ENCODE measurements at places on chromosomes 3 and 15.
A peak's percentile ranks its signal among the peaks of the same experiment; 100 is the strongest.

DNA sequence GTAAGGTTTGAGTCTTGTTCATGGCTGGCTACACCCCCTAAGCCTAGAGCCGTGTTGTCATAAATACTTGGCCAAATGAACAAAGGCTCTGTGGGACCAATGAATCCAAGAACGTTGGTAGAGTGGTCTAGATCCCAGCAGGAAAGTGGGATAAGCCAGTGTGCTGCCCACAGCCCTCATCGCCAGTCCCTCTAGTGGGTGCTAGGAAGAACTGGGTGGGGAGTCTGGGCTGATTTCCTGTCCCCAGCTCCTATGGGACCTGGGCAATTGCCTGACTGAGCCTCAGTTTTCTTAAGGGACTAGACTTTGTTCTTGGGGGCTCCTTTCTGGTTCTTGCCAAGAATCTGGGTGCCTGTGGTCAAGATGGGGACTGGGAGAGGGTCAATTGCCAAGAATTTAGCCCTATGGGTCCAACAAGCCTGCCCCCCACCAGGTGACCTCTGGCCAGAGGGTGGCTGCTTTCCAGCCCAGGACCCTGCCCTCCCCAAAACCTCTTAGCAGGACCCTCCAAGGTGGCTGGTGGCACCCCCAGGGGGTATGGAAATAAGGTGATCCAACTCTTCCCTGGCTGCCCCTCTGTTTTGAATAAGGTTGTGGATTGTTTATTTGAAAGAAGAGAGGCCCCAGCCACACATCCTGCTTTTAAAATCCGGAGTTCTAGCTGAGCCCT lies 42.7 kb downstream of the SMAD6 start:
- no peak for DNase-seq

- no peak for DNase-seq
Measured at GRCh38 chr15:59668556-59668955, 11.2 kb upstream of the GTF2A2 start.

- no peak for DNase-seq
Measured at GRCh38 chr3:149454746-149455145, 19.8 kb upstream of the TM4SF4 start.

GRCh38 chr3:171747223-171747920 lies 62.9 kb downstream of the PLD1 start:
- DNase-seq: no peak

GRCh38 chr3:125109536-125109925 lies 53.7 kb upstream of the HEG1 start:
- no peak for DNase-seq

DNA sequence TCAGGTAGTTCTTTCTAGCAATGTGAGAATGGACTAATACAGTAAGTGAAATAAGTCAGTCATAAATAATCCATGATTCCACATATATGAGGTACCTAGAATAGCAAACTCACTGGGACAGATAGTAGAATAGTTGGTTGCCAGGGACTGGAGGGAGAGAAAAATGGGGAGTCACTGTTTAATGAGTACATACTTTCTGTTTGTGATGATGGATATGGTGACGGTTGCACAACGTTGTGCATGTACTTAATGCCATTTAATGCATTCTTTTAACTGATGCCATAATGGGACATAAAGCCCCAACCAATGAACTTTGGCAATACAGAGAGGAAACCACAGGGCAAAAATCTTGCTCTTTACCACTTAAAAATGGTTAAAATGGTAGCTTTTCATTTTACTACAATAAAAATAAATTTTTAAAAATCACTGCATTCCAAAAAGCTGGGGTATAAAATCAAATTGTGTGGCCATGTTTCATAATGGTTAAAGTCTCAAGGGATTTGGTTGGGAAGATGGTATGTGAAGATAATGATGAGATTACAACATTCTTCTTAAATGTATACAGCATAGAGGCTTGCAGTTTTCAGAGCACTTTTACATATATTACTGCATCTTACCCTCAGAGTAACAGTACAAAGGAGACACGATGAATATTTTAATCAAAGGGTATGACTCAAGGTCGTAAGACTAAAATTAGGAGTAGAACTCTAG lies 45.2 kb downstream of the ADAM10 start:
- DNase-seq: no peak

- no peak for DNase-seq
Measured at GRCh38 chr3:29545615-29546014, 264.7 kb downstream of the RBMS3 start.

DNA sequence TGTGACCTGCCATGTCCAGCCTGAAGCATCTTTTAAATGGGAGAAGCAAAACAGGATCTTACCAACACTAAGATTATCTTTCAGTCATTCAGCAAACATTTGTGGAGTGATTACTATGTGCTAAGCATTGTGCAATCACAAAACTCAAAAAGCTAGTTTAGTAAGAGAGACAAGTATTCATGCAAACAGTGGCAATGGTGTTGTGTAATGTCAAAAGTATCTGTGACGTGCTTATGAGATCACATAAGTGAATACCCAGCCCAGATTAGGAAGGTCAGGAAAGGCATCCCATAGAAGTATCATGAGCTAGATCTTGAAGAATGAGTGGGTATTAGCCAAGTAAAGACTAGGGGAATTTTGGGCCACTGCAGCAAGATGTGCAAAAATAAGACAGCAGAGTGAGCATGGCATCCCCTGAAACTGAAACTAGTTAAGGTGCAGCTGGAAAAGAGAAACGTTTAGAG lies 32.1 kb downstream of the SEC62 start:
- peak; percentile 21 for DNase-seq

- DNase-seq: no peak
Measured at GRCh38 chr15:43531018-43531670, 13.7 kb downstream of the MAP1A start.

GRCh38 chr3:30266524-30266923 lies 339.9 kb upstream of the TGFBR2 start:
- DNase-seq: no peak

- no peak for DNase-seq
Measured at GRCh38 chr15:42378011-42378410, 18.7 kb downstream of the CAPN3 start.

- DNase-seq: peak; percentile 65
Measured at GRCh38 chr3:150739877-150740645, 22.9 kb downstream of the SIAH2 start.

- no peak for DNase-seq
Measured at GRCh38 chr15:74468341-74469032, 7.5 kb upstream of the UBL7 start.

DNA sequence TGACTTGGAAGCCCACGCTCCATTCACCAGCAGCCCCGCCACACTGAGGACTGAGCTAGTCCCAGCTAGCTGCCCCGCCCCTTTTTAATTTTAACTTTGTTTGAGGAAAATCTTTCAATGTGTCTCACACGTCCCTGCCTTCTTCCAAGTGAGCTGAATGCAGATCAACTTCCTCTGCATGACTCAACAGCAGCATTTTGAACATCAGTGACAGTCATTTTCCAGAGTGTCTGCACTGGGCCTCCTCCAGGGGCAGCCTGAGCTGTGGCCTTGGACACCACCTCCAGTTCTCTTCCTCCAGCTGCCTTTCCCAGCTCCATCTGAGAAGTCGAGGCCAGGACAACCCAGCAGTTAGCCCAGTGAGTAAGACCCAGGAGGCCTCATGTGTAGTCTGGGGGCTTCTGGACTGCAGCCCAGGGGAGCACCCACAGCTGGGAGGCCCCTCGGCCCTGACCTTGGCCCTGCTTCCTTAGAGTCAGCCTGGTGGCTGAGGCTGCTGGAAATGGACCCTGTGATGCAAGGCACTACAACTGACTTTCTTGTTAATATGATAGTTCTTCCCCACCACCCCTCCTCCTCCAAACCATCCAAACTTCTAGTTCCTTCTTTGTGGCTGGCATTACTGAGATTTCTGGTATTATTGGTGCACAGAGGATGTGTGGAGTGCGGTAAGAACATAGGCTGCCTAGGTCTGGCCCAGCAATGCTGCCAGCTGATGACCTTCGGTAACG lies 21.4 kb upstream of the ESYT3 start:
- peak; percentile 5 for DNase-seq

DNA sequence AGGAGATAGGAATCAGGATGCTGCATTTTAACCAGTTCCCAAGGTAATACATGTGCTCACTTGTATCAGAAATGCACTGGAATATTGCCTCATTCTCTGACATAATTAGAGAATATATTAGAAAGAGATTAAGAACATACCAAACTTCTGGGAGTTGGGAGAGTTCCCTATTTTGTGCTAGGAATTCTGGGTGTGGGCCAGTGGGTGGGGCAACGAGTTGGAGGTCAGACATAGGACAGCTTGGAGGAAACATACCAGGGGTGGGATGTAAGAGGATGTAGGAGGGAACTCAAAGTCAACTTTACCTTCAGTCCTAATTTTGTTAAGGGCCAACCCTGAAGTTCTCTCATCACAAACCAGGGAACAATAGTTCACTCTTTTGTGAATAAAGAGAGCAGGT lies 83.6 kb downstream of the SLC7A14 start:
- no peak for DNase-seq

DNA sequence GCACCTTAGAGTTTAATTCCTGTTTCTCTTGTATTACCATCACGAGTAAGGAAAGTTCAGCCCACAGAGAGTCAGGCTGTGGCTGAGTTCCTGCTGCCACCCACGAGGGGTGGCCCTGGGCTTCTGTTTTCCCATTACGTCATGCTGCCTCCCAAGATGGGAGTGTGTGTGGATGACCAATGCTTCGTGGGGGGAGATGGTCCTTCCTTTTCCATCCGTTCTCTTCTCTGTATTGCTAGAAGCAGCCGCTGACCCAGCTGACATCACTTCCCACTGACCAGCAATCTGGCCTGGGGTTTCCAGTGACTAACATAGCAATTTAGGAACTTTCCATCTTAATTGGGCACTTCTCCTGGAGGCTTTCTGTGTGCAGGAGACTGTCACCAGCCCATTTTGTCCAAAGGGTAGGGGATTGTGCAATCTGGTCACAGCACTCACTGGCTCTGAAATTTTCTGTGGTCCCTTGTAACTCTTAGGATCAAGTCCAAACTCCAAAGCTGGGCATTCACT lies 9.3 kb downstream of the IRAK2 start:
- no peak for DNase-seq

- DNase-seq: no peak
Measured at GRCh38 chr3:102573483-102574028, 138.7 kb downstream of the ZPLD1 start.

GRCh38 chr3:68876112-68876713 lies 56.1 kb downstream of the TAFA4 start:
- peak; percentile 63 for DNase-seq

- DNase-seq: no peak
Measured at GRCh38 chr3:79467721-79468120, 300.1 kb downstream of the ROBO1 start.

DNA sequence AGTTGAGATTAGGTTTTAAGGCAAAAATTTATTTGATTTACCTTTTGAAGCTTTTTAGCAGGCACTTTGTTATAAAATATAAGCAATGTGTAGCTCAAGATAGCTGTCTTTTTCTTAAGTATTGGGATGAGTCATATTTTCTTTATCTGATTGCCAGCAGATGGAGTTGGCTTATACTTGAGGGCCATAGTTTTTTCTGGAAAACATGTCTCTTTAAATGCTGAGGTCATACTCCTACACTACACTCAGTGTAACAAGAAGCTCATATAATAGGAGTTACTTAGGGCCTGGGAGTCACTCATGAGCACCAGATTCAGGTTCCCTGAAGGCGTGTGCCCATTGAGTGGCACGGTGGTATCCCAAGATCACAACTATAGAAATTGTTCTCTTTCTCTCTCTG lies 579.8 kb downstream of the EDEM1 start:
- DNase-seq: no peak

DNA sequence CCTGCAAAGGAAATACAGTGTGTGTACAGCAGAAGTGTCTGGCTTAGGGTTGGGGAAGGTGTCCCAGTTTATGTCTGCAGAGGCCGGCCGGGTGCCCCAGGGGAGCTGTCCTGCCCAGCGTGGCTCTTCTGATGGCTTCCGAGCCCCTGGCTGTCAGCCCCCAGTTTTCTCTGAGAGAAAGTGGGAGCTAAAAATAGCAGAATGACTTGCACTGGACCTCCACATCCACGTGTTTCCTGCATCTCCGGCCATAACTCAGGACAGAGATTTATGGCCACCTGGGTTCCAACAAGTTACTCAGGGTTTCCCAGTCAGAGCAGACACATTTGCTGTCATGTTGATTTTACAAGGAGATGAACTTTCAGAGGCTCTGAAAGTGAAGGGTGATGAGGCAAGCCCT lies 192.0 kb downstream of the ATP10A start:
- DNase-seq: no peak

DNA sequence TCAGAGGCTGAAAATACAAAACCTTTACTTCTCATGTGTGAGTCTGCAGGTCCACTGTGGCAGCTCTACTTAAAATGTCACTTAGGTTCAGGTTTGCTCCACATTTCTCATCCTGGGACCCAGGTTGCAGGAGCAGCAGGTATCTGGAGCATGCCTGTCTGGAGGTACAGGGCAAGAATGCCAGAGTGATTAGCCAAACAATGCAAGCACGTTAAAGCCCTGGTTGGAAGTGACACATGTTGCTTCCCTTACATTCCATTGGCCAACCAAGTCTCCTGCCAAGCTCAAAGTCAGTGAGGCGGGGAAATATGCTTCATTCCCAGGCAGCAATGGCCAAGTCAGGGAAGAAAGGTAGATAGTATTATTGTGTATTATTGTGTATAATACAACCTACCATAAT lies 76.8 kb upstream of the ARL6 start:
- no peak for DNase-seq

- DNase-seq: no peak
Measured at GRCh38 chr3:136075811-136076210, 110.3 kb downstream of the PPP2R3A start.

- DNase-seq: no peak
Measured at GRCh38 chr3:186973702-186974101, 43.4 kb downstream of the ST6GAL1 start.
